ENCODE measurements at places on chromosomes 2 and 18.

- no peaks in the 10 kb centered on the region for H3K4me1 ChIP-seq
- H3K4me3 ChIP-seq, result no peak overlapping the region
- no peaks in the 10 kb centered on the region for H3K36me3 ChIP-seq
- H3K27ac ChIP-seq, result no peak overlapping the region
- no peaks in the 10 kb centered on the region for H3K27me3 ChIP-seq
- no peak for DNase-seq
Measured at GRCh38 chr2:223226264-223226663, 174.3 kb downstream of the KCNE4 start.

- H3K36me3 ChIP-seq, result no peaks in the 10 kb centered on the region
- H3K4me3 ChIP-seq, result no peak overlapping the region
- no peak overlapping the region for H3K27ac ChIP-seq
- peaks cover 6% of the 10 kb centered on the region for H3K27me3 ChIP-seq
Measured at GRCh38 chr2:105184420-105184819, 57.1 kb upstream of the GPR45 start.

- no peak for DNase-seq
- no peaks in the 10 kb centered on the region for H3K4me1 ChIP-seq
- no peak overlapping the region for H3K4me3 ChIP-seq
Measured at GRCh38 chr2:63692002-63692606, 103.3 kb downstream of the MDH1 start.

DNA sequence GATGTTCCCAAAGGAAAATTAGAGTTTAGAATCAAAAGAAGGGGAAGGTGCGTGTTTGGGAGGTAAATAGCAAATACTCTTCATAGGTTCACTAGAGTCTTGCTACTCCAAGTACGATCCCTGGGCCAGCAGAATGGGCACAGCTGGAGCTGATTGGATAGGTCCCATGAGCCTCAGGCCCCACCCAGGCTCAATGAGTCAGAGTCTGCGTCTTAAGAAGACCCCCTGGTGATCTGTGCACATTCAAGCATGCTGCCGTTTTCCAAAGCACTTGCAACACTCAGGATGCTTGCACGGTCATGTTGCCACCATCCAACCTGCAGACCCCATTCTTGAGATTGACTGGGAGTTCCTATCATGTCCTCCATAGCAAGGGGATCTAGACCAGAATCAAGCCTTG is 40.5 kb downstream of the ABCG8 start:
- H3K4me3 ChIP-seq, result no peak overlapping the region
- DNase-seq, result no peak
- no peak overlapping the region for H3K27ac ChIP-seq

DNA sequence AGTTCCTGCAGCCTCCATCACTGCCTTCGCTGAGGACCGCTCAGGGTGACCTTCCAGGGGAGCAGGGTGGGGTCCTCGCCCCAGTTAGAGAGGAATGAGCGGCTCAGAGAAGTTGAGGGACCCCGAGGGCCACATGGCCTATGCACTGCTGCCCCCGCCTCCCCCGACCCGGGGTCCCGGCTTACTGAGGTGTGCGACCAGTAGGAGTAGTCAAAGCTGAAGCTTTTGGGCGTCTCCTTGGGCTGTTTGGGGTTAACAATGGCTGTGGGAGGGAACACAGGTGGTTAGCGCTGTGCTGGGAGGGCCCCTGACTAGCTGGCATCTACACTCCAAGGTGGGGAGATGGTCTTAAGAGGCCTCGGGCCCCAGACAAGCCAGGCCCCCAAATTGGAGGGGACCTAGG is 31.0 kb downstream of the KIF1A start:
- no peaks in the 10 kb centered on the region for H3K27me3 ChIP-seq
- DNase-seq, result no peak
- no peak overlapping the region for H3K27ac ChIP-seq
- no peak overlapping the region for H3K4me3 ChIP-seq
- H3K4me1 ChIP-seq, result no peaks in the 10 kb centered on the region

- DNase-seq, result no peak
- H3K4me1 ChIP-seq, result peaks cover 16% of the 10 kb centered on the region
- H3K27ac ChIP-seq, result no peak overlapping the region
- peaks cover 14% of the 10 kb centered on the region for H3K27me3 ChIP-seq
- no peaks in the 10 kb centered on the region for H3K36me3 ChIP-seq
- H3K4me3 ChIP-seq, result no peak overlapping the region
Measured at GRCh38 chr2:70458661-70459060, 95.0 kb downstream of the TGFA start.

DNA sequence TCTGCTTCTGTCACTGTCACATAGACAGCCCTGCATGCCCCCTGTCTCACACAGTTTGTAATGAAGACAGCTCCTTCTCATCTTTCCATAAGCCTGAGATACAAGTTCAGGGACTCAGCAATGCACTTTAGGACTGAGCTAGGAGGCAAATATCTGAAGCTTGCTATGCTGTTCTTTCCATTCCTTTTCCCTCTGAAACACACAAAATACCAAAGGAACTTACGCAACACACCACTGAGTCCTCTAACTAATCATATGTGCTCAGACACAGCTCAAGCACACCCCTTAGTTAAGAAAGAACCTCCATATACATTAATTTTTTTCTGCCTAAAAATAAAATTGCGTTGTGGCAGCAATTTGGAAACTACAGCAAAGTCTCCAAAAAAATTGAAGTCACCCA is 17.9 kb downstream of the SERPINB8 start:
- no peaks in the 10 kb centered on the region for H3K27me3 ChIP-seq
- peaks cover 1% of the 10 kb centered on the region for H3K36me3 ChIP-seq
- no peak overlapping the region for H3K27ac ChIP-seq
- no peak for DNase-seq
- H3K4me1 ChIP-seq, result peaks cover 4% of the 10 kb centered on the region
- no peak overlapping the region for H3K4me3 ChIP-seq

GRCh38 chr2:100105678-100106054 is 36.7 kb downstream of the AFF3 start:
- H3K4me1 ChIP-seq, result peaks cover 6% of the 10 kb centered on the region
- H3K27ac ChIP-seq, result no peak overlapping the region
- H3K36me3 ChIP-seq, result peaks cover 3% of the 10 kb centered on the region
- no peak for DNase-seq
- peaks cover 30% of the 10 kb centered on the region for H3K27me3 ChIP-seq

GRCh38 chr2:55141572-55142413 is 90.3 kb downstream of the CLHC1 start:
- no peaks in the 10 kb centered on the region for H3K27me3 ChIP-seq
- H3K36me3 ChIP-seq, result no peaks in the 10 kb centered on the region
- no peak overlapping the region for H3K27ac ChIP-seq
- H3K4me1 ChIP-seq, result peaks cover 8% of the 10 kb centered on the region
- DNase-seq, result no peak

GRCh38 chr2:86025229-86025820 is 80.4 kb downstream of the POLR1A start:
- peak overlapping the region; percentile 14 for H3K27ac ChIP-seq
- H3K4me3 ChIP-seq, result no peak overlapping the region
- H3K27me3 ChIP-seq, result no peaks in the 10 kb centered on the region
- peaks cover 38% of the 10 kb centered on the region for H3K36me3 ChIP-seq

- no peak for DNase-seq
- no peak overlapping the region for H3K27ac ChIP-seq
Measured at GRCh38 chr2:215579809-215580208, 143.9 kb upstream of the FN1 start.

DNA sequence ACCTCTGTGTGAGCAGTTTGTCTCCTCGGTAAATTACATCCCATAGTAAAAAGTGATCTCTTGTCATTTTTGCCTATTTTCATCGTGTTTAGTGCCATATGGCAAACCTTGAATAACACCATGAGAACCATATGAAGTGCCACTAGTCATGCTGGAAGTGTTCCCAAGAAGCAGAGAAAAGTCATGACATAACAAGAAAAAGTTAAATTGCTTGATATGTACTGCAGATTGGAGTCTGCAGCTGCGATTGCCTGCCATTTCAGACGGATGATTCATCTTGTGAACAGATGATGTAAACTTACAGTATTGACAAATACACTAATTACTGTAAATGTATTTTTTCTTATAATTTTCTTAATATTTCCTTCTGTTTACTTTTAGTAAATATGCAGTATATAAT is 846.7 kb downstream of the BCL11A start:
- DNase-seq, result no peak
- no peaks in the 10 kb centered on the region for H3K4me1 ChIP-seq
- H3K27ac ChIP-seq, result no peak overlapping the region
- H3K4me3 ChIP-seq, result no peak overlapping the region
- no peaks in the 10 kb centered on the region for H3K27me3 ChIP-seq
- no peaks in the 10 kb centered on the region for H3K36me3 ChIP-seq

DNA sequence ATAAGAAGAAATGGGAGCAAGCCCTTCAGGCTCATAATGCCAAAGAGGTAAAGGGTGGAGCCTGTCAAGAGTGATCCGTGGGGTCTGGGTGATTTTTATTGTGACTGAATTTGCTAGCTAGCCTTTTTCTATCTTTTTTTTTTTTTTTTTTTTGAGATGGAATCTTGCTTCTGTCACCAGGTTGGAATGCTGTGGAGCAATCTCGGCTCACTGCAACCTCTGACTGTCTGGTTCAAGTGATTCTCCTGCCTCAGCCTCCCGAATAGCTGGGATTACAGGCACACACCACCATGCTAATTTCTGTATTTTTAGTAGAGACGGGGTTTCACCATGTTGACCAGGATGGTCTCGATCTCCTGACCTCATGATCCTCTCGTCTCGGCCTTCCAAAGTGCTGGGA is 29.1 kb downstream of the DRC1 start:
- no peak for DNase-seq
- H3K27ac ChIP-seq, result no peak overlapping the region
- H3K4me3 ChIP-seq, result no peak overlapping the region
- H3K27me3 ChIP-seq, result peaks cover 17% of the 10 kb centered on the region
- H3K36me3 ChIP-seq, result no peaks in the 10 kb centered on the region
- H3K4me1 ChIP-seq, result no peaks in the 10 kb centered on the region

- peaks cover 12% of the 10 kb centered on the region for H3K27me3 ChIP-seq
- DNase-seq, result no peak
- no peak overlapping the region for H3K4me3 ChIP-seq
- H3K27ac ChIP-seq, result no peak overlapping the region
- H3K36me3 ChIP-seq, result no peaks in the 10 kb centered on the region
Measured at GRCh38 chr2:182064019-182064778, 78.5 kb downstream of the PPP1R1C start.

- no peaks in the 10 kb centered on the region for H3K36me3 ChIP-seq
- DNase-seq, result no peak
- H3K4me3 ChIP-seq, result no peak overlapping the region
- no peaks in the 10 kb centered on the region for H3K27me3 ChIP-seq
Measured at GRCh38 chr2:4427083-4427482, 723.7 kb downstream of the DCDC2C start.

DNA sequence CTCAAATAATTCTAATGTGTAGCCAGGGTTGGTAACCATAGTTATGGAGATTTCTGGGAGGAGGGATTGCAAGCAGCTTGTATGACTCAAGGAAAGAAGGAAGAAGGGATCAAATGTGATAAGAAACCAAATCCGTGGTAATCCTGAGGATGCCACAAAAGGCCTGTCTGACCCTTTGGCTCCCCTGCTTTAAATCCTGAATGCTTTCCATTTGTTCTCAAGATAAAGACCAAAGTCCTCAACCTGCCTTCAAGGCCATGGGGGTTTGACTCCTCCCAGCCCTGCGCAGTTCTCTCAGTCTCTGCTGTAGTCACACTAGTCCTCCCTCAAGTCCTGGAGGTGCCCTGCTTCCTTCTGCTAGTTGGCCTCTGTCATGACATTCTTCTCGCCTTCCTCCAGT is 74.0 kb downstream of the SUMO1 start:
- no peak overlapping the region for H3K4me3 ChIP-seq
- DNase-seq, result no peak
- H3K27me3 ChIP-seq, result no peaks in the 10 kb centered on the region

- H3K36me3 ChIP-seq, result no peaks in the 10 kb centered on the region
- peaks cover 10% of the 10 kb centered on the region for H3K27me3 ChIP-seq
- H3K4me3 ChIP-seq, result no peak overlapping the region
Measured at GRCh38 chr2:31413862-31414550, 536 bp downstream of the XDH start.

DNA sequence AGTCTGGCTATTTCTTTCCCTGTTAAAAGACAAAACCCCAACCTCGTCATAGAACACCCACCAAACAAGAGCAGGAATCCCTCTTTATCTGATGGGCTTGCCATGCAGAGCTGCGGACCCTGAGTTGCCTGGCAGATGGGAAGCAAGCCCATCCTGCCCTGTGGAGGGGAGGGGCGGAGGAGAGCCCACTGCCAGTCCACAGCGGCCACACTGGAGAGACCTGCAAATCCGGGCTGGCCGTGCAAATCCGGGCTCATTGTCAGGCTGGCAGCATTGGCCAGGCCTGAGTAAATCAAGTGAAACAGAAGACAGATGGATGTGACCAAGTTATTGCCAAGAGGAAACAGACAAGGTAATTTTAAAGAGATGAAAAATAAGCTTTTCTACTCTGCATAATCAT is 22.0 kb downstream of the MYL12B start:
- H3K4me1 ChIP-seq, result no peaks in the 10 kb centered on the region
- H3K27ac ChIP-seq, result no peak overlapping the region
- DNase-seq, result no peak
- H3K4me3 ChIP-seq, result no peak overlapping the region
- peaks cover 3% of the 10 kb centered on the region for H3K27me3 ChIP-seq
- peaks cover 3% of the 10 kb centered on the region for H3K36me3 ChIP-seq

DNA sequence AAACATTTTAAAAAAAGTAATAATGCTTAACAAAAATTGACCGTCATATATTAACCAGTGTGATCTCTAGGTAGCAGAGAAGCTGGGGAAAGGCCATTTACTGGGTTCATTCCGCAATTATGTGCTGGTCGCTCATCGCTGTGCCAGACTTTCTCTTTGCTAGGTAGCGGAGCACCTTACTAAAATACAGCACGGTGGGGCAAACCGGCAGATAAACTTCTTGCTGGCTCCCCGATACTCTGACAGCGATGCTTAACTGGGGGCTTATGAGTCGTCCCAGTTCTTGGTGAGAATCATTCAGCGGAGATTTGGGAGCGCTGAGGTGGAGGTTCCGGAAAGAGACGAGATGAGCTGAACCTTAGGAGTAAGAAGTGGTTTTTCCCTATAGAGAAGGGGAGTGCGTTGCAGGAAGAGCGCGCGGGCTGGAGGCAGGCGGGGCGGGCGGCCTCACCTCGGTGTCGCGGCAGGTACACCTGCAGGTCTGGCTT is 605 bp downstream of the C2orf68 start:
- peak overlapping the region; percentile 94 for H3K4me3 ChIP-seq
- peaks cover 44% of the 10 kb centered on the region for H3K4me1 ChIP-seq
- no peaks in the 10 kb centered on the region for H3K27me3 ChIP-seq
- peaks cover 27% of the 10 kb centered on the region for H3K36me3 ChIP-seq
- H3K27ac ChIP-seq, result peak overlapping the region; percentile 80

- no peak overlapping the region for H3K4me3 ChIP-seq
- H3K36me3 ChIP-seq, result no peaks in the 10 kb centered on the region
- DNase-seq, result no peak
- H3K27ac ChIP-seq, result no peak overlapping the region
Measured at GRCh38 chr2:103784261-103784660, 1022.4 kb downstream of the TMEM182 start.

GRCh38 chr2:149224543-149224942 is 105.8 kb upstream of the LYPD6 start:
- H3K27me3 ChIP-seq, result peaks cover 10% of the 10 kb centered on the region

- H3K36me3 ChIP-seq, result no peaks in the 10 kb centered on the region
- DNase-seq, result peak; percentile 16
- H3K27me3 ChIP-seq, result no peaks in the 10 kb centered on the region
- no peaks in the 10 kb centered on the region for H3K4me1 ChIP-seq
- no peak overlapping the region for H3K27ac ChIP-seq
- H3K4me3 ChIP-seq, result no peak overlapping the region
Measured at GRCh38 chr2:13652531-13653313, 936.0 kb downstream of the TRIB2 start.

- no peak for DNase-seq
- no peak overlapping the region for H3K4me3 ChIP-seq
- no peak overlapping the region for H3K27ac ChIP-seq
- H3K4me1 ChIP-seq, result peaks cover 4% of the 10 kb centered on the region
Measured at GRCh38 chr2:216539791-216540241, 41.2 kb downstream of the RPL37A start.

Measured in activated CD4-positive, alpha-beta memory T cell treated with anti-CD3 and anti-CD28 coated beads, Interleukin-2, amount 10 ng/mL, durations not matched to agents 7 days and 5 days (primary cell).